ENCODE measurements at places on chromosomes 1 and 21.

- no peak overlapping the region for H3K27ac ChIP-seq
- H3K36me3 ChIP-seq, result no peaks in the 10 kb centered on the region
- DNase-seq, result no peak
- H3K4me3 ChIP-seq, result no peak overlapping the region
Measured at GRCh38 chr1:95520390-95520789, 286.4 kb downstream of the RWDD3 start.

GRCh38 chr1:105608713-105609112 is 1447.8 kb upstream of the PRMT6 start:
- no peaks in the 10 kb centered on the region for H3K27me3 ChIP-seq
- H3K27ac ChIP-seq, result no peak overlapping the region
- DNase-seq, result no peak
- no peaks in the 10 kb centered on the region for H3K4me1 ChIP-seq

DNA sequence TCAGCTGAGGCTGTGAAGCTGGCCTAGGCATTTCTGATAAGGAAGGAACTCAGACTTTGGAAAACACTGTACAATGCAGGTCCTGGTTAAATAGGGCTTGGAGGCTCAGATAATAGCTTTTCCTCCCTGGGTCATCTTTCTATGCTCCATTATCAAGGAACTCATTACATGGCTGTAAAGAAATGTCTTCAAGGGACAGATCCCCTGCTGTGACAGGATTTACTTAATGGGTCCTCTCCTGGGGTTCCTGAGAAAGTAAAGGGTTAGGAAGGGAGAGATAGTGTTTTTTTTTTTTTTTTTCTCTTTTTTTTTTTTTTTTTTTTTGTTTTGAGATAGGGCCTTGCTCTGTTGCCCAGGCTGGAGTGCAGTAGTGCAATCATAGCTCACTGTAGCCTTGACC is 14.1 kb upstream of the SVBP start:
- DNase-seq, result no peak
- H3K4me3 ChIP-seq, result no peak overlapping the region
- H3K27ac ChIP-seq, result no peak overlapping the region
- no peaks in the 10 kb centered on the region for H3K27me3 ChIP-seq

- H3K27me3 ChIP-seq, result no peaks in the 10 kb centered on the region
- DNase-seq, result no peak
- H3K36me3 ChIP-seq, result no peaks in the 10 kb centered on the region
- no peaks in the 10 kb centered on the region for H3K4me1 ChIP-seq
- H3K27ac ChIP-seq, result no peak overlapping the region
- H3K4me3 ChIP-seq, result no peak overlapping the region
Measured at GRCh38 chr1:60402816-60403215, 329.2 kb upstream of the C1orf87 start.

GRCh38 chr1:52907812-52908153 is 13.8 kb downstream of the ECHDC2 start:
- H3K36me3 ChIP-seq, result peaks cover 7% of the 10 kb centered on the region
- H3K27me3 ChIP-seq, result no peaks in the 10 kb centered on the region
- no peaks in the 10 kb centered on the region for H3K4me1 ChIP-seq
- no peak overlapping the region for H3K4me3 ChIP-seq
- DNase-seq, result no peak

GRCh38 chr1:234526922-234527321 is 47.9 kb upstream of the TARBP1 start:
- H3K4me3 ChIP-seq, result no peak overlapping the region
- H3K27me3 ChIP-seq, result peaks cover 6% of the 10 kb centered on the region
- no peak for DNase-seq
- H3K27ac ChIP-seq, result no peak overlapping the region
- no peaks in the 10 kb centered on the region for H3K36me3 ChIP-seq
- peaks cover 27% of the 10 kb centered on the region for H3K4me1 ChIP-seq

DNA sequence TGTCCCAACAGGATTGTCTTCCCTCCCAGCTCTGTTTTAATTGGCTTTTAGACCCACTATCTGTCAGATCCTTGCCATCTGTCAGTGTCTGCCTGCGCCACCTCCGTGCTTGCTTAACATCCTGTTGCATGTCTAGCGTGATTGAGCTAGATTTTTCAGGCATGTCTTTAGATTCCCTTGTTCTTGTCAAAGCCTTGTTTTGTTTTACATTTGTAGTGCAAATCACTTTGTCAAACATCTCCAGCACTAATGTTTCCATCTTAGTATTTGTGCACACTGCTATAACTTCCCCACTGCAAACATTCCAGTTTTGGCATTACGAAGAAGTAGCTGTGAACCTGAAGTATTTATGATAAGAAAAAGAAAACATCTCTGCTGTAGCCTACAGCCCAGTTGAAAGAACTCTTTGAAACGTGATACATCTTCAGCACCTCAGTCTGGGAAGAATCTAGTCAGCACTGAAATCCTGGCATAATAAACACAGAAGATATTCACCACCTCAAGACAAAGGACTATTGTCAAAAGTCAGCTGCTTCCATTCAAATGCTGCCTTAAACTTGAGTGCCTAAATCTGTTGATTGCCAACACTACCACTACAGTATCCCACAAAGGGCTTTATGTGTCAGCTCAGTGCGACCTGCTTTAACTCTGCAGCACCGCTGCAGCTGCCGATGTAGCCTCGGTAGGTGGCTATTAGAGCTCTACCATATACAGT is 105.0 kb downstream of the FNBP1L start:
- H3K27me3 ChIP-seq, result no peaks in the 10 kb centered on the region
- no peak overlapping the region for H3K4me3 ChIP-seq
- H3K4me1 ChIP-seq, result peaks cover 3% of the 10 kb centered on the region
- no peak for DNase-seq
- no peak overlapping the region for H3K27ac ChIP-seq

GRCh38 chr1:63772201-63772600 is 1.6 kb upstream of the ROR1 start:
- no peak overlapping the region for H3K27ac ChIP-seq
- H3K27me3 ChIP-seq, result peaks cover 41% of the 10 kb centered on the region
- peaks cover 22% of the 10 kb centered on the region for H3K4me1 ChIP-seq
- H3K4me3 ChIP-seq, result no peak overlapping the region
- DNase-seq, result no peak
- no peaks in the 10 kb centered on the region for H3K36me3 ChIP-seq

- no peak overlapping the region for H3K4me3 ChIP-seq
- H3K27me3 ChIP-seq, result peaks cover 2% of the 10 kb centered on the region
- H3K4me1 ChIP-seq, result no peaks in the 10 kb centered on the region
- no peak for DNase-seq
- no peak overlapping the region for H3K27ac ChIP-seq
- no peaks in the 10 kb centered on the region for H3K36me3 ChIP-seq
Measured at GRCh38 chr1:58874757-58875755, 91.2 kb upstream of the JUN start.

GRCh38 chr1:107153014-107153413 is 12.2 kb downstream of the NTNG1 start:
- no peak for DNase-seq
- no peak overlapping the region for H3K27ac ChIP-seq
- H3K4me3 ChIP-seq, result no peak overlapping the region
- H3K4me1 ChIP-seq, result no peaks in the 10 kb centered on the region

DNA sequence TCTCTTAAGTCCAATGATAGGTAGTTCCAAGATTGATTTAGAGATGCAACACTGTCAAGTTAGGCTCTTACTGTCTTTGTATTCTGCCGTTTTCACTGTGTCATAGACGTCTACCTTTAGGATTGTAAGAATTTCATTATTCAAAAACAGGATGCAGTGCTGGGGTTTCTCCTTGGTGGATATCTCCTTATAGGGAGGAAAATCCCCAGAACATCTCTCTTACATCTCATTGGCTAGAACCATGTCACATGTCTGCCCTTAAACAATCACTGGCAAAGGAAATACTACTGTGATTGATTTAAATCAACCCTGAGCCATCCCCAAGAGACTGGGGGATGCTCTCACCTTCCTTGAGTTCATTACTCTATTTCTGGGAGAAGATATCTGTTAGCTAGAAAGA is 10.9 kb upstream of the FUBP1 start:
- peaks cover 2% of the 10 kb centered on the region for H3K4me1 ChIP-seq
- peaks cover 17% of the 10 kb centered on the region for H3K36me3 ChIP-seq
- H3K27ac ChIP-seq, result no peak overlapping the region
